ENCODE measurements at places on chromosomes 13 and 19.

- no peak for DNase-seq
Observed at GRCh38 chr13:93628136-93628797, 401.7 kb downstream of the GPC6 start.

DNA sequence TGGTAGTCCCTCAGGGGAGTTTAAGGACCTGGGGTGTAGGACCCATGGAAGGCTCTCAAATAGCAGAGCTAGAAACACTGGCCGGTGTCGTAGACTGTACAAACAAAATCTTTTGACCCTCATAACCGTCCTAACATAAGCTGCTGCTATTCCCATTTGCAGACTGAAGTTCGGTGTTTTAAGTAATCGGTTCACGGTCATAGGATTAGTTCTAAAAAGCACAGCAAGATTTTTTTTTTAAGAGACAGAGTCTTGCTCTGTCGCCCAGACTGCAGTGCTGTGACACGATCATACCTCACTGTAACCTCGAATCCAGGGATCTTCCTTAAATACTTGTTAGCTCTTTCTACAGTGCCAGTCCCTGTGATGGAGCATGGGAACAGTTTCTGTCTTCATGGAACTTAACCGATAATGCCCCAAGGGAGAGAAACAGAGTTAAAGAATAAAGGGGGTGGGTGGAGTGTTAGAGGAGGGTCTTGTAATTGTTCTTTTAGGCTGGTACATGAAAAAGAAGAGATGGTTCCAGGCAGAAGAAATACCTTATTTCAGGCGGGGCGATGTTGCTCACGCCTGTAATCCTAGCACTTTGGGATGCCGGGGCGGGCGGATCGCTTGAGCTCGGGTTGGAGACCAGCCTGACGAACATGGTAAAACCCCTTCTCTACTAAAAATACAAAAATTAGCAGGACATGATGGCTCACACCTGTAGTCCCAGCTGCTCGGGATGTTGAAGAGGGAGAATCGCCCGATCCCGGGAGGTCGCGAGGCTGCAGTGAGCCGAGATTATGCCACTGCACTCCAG lies 475 bp upstream of the ZC3H4 start:
- no peak for DNase-seq

DNA sequence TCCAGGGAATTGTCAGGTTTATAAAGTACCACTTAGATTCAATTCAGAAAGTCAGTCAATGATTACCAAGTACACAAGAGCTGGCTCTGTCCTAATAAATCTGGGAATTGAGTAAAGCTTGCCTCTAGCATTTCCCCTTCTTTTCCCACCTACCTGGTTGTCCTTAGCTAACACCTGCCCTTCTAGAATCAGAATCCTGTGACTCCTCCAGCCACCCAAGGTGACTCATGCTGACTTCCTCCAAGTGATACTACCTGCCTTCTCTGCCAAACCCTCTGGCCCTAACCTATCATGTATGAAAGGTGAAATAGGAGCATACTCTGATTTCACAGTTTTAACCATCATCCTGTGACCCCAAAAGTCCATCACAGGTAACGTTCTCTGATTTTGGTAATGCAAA lies 151.2 kb downstream of the DIAPH3 start:
- DNase-seq = no peak

DNA sequence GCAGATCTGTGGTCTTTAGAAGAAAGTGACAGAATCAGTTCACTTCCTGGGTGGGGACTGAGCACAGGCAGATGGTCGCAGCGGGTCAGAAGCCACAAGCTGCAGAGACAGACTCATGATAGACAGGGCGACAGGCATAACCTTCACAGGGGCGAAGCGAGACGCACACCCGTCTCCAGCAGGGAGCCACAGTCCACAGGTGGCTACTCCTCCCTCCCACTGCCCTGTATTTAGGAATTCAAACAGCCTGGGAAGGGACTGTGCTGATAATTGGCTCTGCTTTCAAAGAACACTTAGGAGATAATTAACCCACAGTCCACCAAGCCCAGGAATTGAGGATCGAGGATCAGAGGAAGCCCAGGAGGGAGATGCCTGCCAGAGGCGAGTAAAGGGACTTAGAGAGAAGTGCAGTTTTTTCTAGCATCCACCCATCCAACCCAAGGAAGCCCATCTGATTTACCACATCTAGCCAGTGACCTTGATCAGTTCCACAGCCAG lies 23.2 kb downstream of the RFX2 start:
- DNase-seq = no peak

DNA sequence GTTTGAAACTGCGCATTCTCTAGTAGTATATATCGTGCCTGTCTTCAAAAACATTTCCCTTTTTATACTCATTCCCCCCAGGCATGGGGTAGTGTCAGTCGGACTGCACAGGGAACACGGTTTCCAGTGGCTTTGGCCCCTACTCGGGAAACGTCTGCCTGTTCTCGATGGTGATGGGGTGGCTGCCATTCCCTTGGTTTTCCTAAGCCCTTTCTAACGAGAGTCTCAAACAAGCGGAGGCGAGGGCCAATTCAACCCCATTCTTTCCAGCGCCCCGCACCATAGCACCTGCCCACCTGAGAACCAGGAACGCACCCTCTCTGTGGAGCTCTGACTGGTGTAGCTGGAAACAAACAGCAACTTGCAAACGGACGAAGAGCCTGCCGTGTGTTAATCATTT lies 127.6 kb downstream of the STK24 start:
- no peak for DNase-seq

GRCh38 chr19:39858541-39858940 lies 12.4 kb upstream of the FBL start:
- DNase-seq = no peak

- no peak for DNase-seq
Observed at GRCh38 chr19:57348136-57348535, 2.9 kb upstream of the ZNF304 start.

DNA sequence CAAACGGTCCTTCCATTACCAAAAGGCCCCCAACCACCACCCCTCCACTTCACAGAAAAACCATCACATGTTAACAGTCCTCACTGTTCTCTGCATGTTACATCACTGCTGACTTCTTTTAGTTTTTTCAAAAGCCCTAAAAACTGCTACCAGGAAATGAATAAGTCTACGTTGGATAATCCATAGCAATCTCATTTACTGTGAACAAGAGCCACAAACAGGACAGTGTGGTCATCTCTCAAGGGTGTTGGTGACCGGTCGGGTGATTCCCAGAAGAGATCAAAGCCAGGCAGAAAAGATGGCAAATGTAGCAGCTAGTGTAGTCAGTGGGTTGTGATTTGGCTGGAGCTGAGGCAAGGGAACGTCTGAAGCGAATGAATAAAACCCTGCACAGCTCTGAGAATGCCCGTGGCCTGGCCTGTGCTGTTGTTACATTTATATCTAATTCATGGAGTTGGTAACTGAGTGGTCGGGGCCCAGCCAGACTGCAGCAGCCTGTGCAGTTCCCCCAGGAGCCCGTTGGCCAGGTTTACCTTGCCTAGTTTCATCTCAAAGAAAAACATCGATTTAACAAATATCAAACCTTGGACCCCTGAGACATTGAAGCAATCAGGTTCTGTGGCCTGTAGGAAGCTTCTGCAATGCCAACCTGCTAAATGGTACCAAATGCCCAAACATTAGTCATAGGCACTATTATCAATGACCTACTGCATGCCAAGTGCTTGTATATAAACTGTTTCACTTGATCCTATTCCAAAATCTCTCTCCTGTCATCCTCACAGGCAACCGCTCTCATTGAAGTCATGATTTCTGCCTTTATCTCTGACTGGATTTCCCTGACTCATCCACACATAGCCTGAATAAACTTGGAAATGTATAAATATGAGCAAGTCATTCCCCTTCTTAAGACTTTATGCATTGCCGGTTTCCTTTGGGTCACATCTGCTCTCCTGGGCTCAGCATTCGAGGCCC lies 153.8 kb upstream of the SERP2 start:
- peak; percentile 22 for DNase-seq

GRCh38 chr19:18176367-18177310 lies 3.0 kb downstream of the IFI30 start:
- no peak for DNase-seq

GRCh38 chr19:11115042-11115441 lies 25.8 kb downstream of the LDLR start:
- DNase-seq = no peak

DNA sequence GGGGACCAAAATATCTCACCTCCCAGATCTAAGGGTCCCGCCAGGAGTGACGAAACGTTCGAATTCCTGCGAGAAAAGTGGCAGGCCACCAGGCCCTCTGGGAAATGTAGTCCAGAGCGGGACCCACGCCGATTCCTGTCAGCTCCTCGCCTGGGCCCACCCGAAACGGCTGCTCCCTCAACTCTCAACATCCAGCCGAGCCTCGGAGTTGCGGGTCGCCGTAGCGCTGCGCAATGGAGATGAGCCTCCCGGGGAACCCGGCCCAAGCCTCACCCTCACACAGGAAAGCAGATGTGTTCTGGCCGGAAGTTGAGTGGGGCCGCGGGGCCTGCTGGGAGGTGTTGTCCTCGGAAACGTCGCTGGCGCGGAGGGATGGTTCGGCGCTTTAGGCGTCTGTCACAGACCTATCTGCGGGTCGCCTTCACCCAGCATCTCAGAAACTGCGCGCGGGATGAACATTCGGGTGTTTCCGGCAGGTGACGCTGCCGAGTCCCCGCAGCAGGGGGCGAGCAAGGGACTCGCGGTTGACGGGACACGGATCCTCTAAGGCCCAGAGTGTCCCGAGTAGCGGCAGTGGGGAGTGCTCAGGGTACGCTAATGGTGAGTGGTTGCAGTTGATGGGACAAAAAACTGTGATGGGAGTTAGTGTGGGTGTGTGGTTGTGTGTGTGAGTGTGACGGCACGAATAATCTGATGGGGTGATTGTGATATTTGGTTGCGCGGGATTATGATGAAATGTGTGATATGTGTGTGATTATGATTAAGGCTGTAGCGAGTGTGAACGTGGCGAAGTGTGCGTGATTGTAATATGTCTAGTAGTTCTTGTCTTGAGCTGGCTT lies at the start of the genes ZNF568 and ZNF829:
ZNF568 (plus strand) TSS at position 341 of the 839 bp plus-strand sequence. CDS start 6,439 bp downstream, outside the sequence.
ZNF829 (minus strand) TSS at position 300 of the 839 bp plus-strand sequence. CDS start 1,124 bp downstream, outside the sequence.
- DNase-seq = peak; percentile 88

- DNase-seq = no peak
Observed at GRCh38 chr13:32748305-32748704, 162.1 kb downstream of the PDS5B start.

GRCh38 chr19:47609906-47610894 lies 1.3 kb downstream of the BICRA start:
- peak; percentile 51 for DNase-seq

DNA sequence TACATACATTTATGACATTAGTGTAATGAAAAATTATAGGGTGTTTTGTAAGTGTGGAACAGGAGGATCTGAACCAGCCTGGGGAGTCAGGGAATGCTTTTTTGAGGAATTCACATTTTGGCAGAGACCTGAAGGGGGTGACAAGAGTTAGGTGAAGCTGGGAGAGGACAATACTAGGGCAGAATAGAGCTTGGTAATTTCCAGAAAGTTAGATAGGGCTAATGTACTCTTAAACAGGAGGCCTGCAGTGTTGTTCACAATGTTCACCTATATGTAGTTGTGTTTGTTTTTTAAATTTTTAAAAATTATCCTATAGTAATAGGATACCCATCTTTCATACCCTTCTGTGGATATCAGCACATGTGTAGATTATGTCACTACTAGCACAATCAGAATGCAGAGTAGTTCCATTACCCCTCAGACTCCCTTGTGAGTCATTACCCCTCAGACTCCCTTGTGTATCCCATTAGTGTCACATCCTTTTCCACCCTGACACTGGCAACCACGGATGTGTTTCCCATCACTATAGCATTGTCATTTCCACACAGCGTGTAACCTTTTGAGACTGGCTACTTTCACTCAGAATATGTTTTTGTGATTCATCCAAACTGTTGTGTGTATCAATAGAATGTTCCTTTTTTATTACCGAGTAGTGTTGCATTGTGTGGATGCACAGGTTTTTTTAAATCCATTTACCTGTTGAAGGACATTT lies 43.1 kb downstream of the PCCA start:
- DNase-seq = peak; percentile 99

- DNase-seq = no peak
Observed at GRCh38 chr19:5125797-5126497, 157.0 kb downstream of the KDM4B start.

- peak; percentile 94 for DNase-seq
Observed at GRCh38 chr19:9538183-9539058, at the start of gene ZNF426. Gene ZNF426, minus strand, starts transcription at chr19:9538645. Its CDS starts 2,413 bp downstream, at chr19:9536232.

- peak; percentile 66 for DNase-seq
Observed at GRCh38 chr19:38831142-38831605, 420 bp downstream of the ECH1 start.

- DNase-seq = peak; percentile 63
Observed at GRCh38 chr13:37640499-37640898, 41.9 kb upstream of the POSTN start.
